ENCODE measurements at places on chromosomes 4 and X. TPM values are rescaled to one million over a fixed set of nuclear protein-coding genes. Genes with fewer than 3 reads are reported as not detected.

DNA sequence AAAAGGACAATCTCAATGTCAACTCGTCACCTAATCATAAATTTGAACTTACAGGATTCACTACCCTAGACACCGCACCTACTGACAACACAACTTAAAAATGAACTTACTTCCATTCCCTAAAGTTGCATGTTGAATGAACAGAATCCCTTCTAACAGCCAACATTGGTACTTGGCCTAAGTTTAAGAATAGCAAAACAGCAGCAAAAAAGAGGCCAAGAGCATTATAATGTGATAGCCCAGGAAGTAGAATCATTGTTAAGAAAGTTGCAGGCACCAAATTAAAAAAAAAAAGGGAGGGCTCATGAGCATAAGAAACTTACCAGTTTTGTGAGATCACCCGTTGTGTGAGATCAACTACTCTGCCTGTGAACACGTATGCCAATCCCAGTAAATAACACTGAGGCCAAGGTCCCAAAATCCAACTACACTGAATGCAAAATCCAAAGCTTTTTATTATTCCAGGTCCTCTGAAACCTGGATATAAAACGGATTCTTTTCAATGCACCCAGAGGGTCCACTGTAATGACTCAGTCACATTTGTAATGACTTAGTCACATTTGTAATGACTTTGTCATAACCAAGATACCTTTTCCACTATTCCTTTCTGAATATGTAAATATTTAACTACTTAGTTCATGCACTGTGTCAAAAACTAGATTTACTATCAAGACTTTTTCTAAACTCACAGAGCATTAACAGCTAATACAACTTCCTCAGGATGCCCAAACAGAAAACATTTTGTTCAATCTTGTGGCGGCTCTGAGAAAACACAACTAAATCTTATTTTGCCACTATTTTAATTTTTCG is 6.8 kb downstream of the HNRNPDL start:
- DNase-seq: no peak
- H3K4me1 ChIP-seq: peaks cover 25% of the 10 kb centered on the region
- no peak overlapping the region for H3K4me3 ChIP-seq
- no peaks in the 10 kb centered on the region for H3K27me3 ChIP-seq
- H3K36me3 ChIP-seq: peaks cover 62% of the 10 kb centered on the region
- H3K27ac ChIP-seq: no peak overlapping the region

SLC2A9 gene
- total RNA-seq: 7.1 TPM

SUPT20HL2 gene
- total RNA-seq: 0.33 TPM

- no peaks in the 10 kb centered on the region for H3K36me3 ChIP-seq
- peaks cover 18% of the 10 kb centered on the region for H3K4me1 ChIP-seq
- no peaks in the 10 kb centered on the region for H3K27me3 ChIP-seq
- H3K27ac ChIP-seq: no peak overlapping the region
These were observed 62.4 kb downstream of the LIMCH1 start for GRCh38 chr4:41600243-41600912.

GRCh38 chrX:124476562-124476961 is 130.2 kb downstream of the SH2D1A start:
- DNase-seq: no peak
- H3K27ac ChIP-seq: no peak overlapping the region
- H3K4me3 ChIP-seq: no peak overlapping the region
- no peaks in the 10 kb centered on the region for H3K27me3 ChIP-seq
- no peaks in the 10 kb centered on the region for H3K4me1 ChIP-seq

DNA sequence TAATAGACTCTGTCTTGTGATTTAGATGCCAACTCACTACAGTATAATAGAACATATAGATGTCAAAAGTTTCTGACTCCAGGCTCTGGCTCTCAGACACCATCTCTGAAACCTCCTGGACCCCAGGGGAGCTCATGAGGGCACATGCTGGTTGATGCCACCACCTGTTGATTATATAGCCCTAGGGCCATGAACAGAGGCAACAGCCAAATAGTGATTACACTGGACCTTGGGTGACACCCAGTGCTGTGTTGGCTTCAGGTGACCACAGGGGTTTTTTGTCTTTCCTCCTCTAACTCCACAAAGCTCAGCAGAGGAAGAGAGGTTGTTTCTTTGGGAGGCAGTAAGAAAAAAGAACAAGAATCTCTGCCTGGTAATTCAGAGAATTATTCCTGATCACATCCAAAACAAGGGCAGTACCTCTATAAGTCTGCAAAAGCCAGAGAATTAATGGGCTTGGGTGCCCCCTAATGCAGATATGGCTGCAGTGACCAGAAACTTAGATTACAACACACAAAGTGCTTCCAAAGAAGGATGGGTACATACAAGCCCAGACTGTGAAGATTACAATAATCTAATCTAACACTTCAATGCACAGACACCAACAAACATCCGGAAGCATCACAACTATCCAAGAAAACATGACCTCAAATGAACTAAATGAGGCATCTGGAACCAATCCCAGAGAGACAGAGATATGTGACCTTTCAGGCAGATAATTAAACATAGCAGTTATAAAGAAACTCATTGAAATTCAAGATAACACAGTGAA is 1920.6 kb downstream of the ARAP2 start:
- no peaks in the 10 kb centered on the region for H3K27me3 ChIP-seq
- no peak overlapping the region for H3K27ac ChIP-seq
- H3K4me1 ChIP-seq: no peaks in the 10 kb centered on the region
- no peaks in the 10 kb centered on the region for H3K36me3 ChIP-seq

GRCh38 chrX:112866175-112866574 is 25.5 kb upstream of the AMOT start:
- no peaks in the 10 kb centered on the region for H3K36me3 ChIP-seq
- no peaks in the 10 kb centered on the region for H3K27me3 ChIP-seq
- no peak overlapping the region for H3K4me3 ChIP-seq
- no peaks in the 10 kb centered on the region for H3K4me1 ChIP-seq
- DNase-seq: no peak

GRCh38 chrX:154369449-154370299 is 4.8 kb downstream of the FLNA start:
- H3K27ac ChIP-seq: peak overlapping the region; percentile 97
- peaks cover 57% of the 10 kb centered on the region for H3K4me1 ChIP-seq
- DNase-seq: peak; percentile 93
- no peaks in the 10 kb centered on the region for H3K27me3 ChIP-seq
- H3K4me3 ChIP-seq: peak overlapping the region; percentile 73

GRCh38 chr4:40918330-40918729 is 168.6 kb downstream of the NSUN7 start:
- DNase-seq: no peak
- peaks cover 15% of the 10 kb centered on the region for H3K4me1 ChIP-seq

DNA sequence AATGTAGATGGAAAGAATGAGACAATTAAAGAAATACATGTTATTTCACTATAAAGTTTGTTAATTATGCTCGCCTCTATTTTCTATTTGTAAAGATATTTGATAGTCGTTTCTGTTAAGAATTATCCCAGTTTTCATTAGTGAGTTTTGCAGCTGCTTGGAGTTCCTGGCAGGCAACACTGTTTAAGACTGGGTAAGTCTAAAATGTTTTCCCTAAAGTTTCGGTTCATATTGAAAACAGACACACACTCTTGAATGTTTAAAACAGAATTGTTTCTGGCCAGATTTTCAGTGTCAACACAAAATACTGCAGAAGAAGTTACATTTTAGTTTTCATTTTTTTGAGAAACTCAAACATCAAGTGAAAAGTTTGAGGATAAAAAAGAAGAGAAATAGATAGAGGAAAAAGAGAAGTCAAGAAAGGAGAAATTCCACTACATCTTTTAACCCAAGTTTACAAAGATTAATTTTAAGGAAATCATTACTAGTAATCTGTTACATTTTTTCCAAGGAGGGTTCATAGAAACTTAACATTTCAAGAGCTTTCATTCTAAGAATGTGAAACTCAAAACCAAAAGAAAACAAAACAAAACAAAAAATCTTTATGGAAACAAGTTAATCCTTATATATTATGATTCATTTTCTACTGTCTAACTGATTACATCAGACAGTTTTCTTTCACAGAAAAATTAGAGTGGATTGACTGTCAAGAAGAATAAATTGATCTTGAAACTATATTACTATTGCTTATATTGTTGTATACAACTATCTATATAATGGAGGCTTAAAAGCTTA is 305.5 kb downstream of the FAT4 start:
- no peaks in the 10 kb centered on the region for H3K36me3 ChIP-seq
- no peak for DNase-seq
- H3K4me3 ChIP-seq: no peak overlapping the region
- no peak overlapping the region for H3K27ac ChIP-seq

GRCh38 chr4:101954975-101955678 is 164.6 kb downstream of the BANK1 start:
- H3K4me1 ChIP-seq: peaks cover 18% of the 10 kb centered on the region
- no peak for DNase-seq
- no peaks in the 10 kb centered on the region for H3K36me3 ChIP-seq
- no peak overlapping the region for H3K27ac ChIP-seq
- H3K4me3 ChIP-seq: no peak overlapping the region
- no peaks in the 10 kb centered on the region for H3K27me3 ChIP-seq

DNA sequence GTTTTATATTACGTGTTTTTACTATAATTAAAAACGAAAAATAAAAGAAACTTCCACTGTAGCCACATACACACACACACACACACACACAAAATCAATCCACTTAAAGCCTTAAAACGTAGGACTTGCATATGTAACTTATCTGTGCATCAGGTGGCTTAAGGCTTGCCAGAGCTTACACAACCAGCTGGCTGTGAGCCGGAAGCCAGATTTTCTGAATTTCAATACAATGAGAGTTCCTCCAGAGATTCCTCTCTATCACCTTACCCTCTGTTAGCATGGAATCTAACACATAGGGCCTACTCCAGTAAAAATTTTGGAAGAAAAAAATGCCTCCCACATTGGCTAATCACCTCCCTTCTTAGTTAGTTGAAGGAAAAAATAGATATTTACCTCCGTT is 27.9 kb upstream of the SLITRK4 start:
- H3K27ac ChIP-seq: no peak overlapping the region
- no peaks in the 10 kb centered on the region for H3K27me3 ChIP-seq
- H3K4me1 ChIP-seq: no peaks in the 10 kb centered on the region

- no peak overlapping the region for H3K4me3 ChIP-seq
- H3K4me1 ChIP-seq: no peaks in the 10 kb centered on the region
- no peaks in the 10 kb centered on the region for H3K36me3 ChIP-seq
- no peak overlapping the region for H3K27ac ChIP-seq
- H3K27me3 ChIP-seq: no peaks in the 10 kb centered on the region
- no peak for DNase-seq
These were observed 220.7 kb downstream of the CLCN4 start for GRCh38 chrX:10377427-10377826.

PCDH7 gene
- 356 TPM for total RNA-seq

- peak overlapping the region; percentile 81 for H3K27ac ChIP-seq
- H3K4me3 ChIP-seq: peak overlapping the region; percentile 63
- peaks cover 21% of the 10 kb centered on the region for H3K4me1 ChIP-seq
- no peak for DNase-seq
These were observed 752 bp upstream of the ATP6AP2 start for GRCh38 chrX:40579900-40580536.

GRIA3 gene
- 0.63 TPM for total RNA-seq

- no peak for DNase-seq
- no peaks in the 10 kb centered on the region for H3K4me1 ChIP-seq
- H3K36me3 ChIP-seq: peaks cover 14% of the 10 kb centered on the region
- no peaks in the 10 kb centered on the region for H3K27me3 ChIP-seq
- H3K27ac ChIP-seq: no peak overlapping the region
These were observed 146.2 kb downstream of the NPNT start for GRCh38 chr4:106041294-106042002.

GRCh38 chrX:150446151-150446550 is 83.0 kb downstream of the MAMLD1 start:
- H3K27me3 ChIP-seq: no peaks in the 10 kb centered on the region
- no peak for DNase-seq
- H3K36me3 ChIP-seq: no peaks in the 10 kb centered on the region

OPN1MW3 gene
- total RNA-seq: not detected

DNA sequence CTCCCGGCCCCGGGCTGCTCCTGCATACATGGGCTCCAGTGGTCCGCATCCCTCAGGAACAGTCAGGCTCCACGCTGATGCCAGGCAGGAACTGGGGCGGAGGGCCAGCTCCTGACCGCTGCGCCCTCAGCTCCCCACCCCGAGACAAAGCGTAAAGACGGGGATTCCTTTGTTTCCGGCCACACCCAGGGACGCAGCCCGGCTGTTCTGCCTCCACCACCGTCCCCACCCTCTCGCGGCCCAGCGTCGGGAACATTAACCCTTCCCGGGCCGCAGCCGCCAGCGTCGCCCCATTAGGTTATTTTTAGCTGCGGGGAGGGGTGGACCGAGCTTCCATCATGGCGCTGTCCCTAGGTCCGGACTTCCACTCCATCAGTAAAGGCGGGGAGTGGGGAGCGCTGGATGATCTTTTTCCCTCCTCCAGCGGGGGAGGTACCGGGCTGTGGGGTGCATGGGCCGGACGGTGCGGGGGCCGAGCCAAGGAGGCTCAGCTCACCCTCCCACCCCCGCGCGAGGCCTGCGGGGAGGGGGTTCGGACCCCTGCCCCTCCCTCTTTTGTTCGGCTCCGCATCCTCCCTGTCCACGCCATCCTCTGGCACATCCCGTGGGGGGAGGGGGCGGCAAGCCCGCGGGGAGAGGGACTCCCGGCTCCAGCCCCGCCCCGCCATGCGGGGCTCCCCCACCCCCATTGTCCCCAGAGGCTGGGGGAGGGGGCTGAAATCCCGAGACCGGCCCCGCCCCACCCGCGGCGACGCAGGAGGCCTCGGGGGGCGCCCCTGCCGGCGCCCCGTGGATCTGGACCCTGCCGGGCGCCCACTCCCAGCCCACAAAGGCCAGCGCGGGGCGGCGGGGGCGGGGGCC is 5.3 kb downstream of the CRMP1 start:
- H3K4me1 ChIP-seq: peaks cover 21% of the 10 kb centered on the region
- H3K4me3 ChIP-seq: peak overlapping the region; percentile 61
- H3K27me3 ChIP-seq: peaks cover 49% of the 10 kb centered on the region
- DNase-seq: no peak
- H3K36me3 ChIP-seq: no peaks in the 10 kb centered on the region
- H3K27ac ChIP-seq: no peak overlapping the region

GRCh38 chrX:10526451-10526850 is 93.9 kb downstream of the MID1 start:
- H3K4me3 ChIP-seq: no peak overlapping the region
- H3K27ac ChIP-seq: no peak overlapping the region
- no peak for DNase-seq
- no peaks in the 10 kb centered on the region for H3K36me3 ChIP-seq
- no peaks in the 10 kb centered on the region for H3K4me1 ChIP-seq

ARHGAP36 gene
- total RNA-seq: 0.32 TPM

GRCh38 chr4:106996490-106996889 is 39.6 kb downstream of the DKK2 start:
- no peak for DNase-seq
- H3K4me1 ChIP-seq: no peaks in the 10 kb centered on the region
- no peaks in the 10 kb centered on the region for H3K36me3 ChIP-seq
- no peak overlapping the region for H3K4me3 ChIP-seq

GRCh38 chr4:184843984-184844554 is 18.3 kb upstream of the ACSL1 start:
- no peaks in the 10 kb centered on the region for H3K36me3 ChIP-seq
- no peak for DNase-seq
- no peaks in the 10 kb centered on the region for H3K27me3 ChIP-seq
- H3K27ac ChIP-seq: no peak overlapping the region
- no peak overlapping the region for H3K4me3 ChIP-seq

Measured in esophagus muscularis mucosa (tissue), 4 donors.